ENCODE measurements at places on chromosomes 3 and 15. TPM values are rescaled to one million over a fixed set of nuclear protein-coding genes. Genes with fewer than 3 reads are reported as not detected.

Gene RTP3
- total RNA-seq, result not detected

- no peak overlapping the region for H3K4me3 ChIP-seq
- no peak for DNase-seq
- H3K36me3 ChIP-seq, result no peaks in the 10 kb centered on the region
- H3K27ac ChIP-seq, result no peak overlapping the region
- no peaks in the 10 kb centered on the region for H3K27me3 ChIP-seq
Measured at GRCh38 chr3:9149566-9149965, 99.9 kb downstream of the SRGAP3 start.

GRCh38 chr3:137770835-137771399, 6.8 kb downstream of the SOX14 start:
- peaks cover 8% of the 10 kb centered on the region for H3K4me1 ChIP-seq
- no peaks in the 10 kb centered on the region for H3K36me3 ChIP-seq
- no peak for DNase-seq
- no peak overlapping the region for H3K4me3 ChIP-seq

GRCh38 chr3:115208066-115208750, 61.1 kb upstream of the ZBTB20 start:
- no peaks in the 10 kb centered on the region for H3K4me1 ChIP-seq
- H3K36me3 ChIP-seq, result no peaks in the 10 kb centered on the region
- no peaks in the 10 kb centered on the region for H3K27me3 ChIP-seq
- DNase-seq, result no peak
- no peak overlapping the region for H3K27ac ChIP-seq
